ENCODE measurements at places on chromosomes 16 and 17.

DNA sequence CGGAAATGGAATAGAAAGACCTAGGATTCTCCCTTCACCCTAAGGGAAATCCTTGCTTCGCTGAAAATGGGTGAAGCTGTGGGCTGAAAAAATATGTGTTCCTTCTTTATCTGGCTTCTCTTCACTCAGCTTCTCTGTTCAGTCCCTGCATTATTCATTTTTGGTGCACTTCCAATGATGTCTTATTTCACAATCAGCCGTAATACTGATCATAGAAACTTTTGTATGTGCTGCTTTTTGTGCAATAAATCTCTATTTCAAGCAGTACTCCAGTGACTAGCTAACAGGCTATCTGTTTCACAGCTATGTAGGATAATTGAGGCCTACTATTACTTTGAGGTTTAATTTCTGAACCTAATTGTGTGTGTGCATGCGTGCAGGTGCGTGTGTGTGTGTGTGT lies 144.6 kb downstream of the FOXL1 start:
- DNase-seq, result no peak

DNA sequence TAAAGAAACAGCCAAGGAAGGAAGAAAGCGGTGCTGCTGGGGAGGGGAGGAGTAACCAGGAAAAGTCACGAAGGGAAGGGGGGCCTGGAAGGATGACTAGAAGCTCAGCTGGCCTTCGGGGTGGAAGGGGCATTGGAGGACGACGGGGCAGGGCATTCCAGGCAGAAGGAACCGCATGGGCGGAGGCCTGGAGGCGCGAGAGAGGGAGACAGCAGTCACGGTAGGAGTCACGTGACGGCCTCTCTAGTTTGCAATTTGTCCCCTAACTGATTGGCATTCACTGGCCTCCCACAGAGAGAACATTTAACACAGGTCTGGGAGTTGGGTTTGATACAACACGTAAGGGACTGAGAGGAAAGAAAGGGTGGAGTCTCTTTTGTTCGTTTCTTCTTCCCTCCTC lies 63.9 kb downstream of the RTN4RL1 start:
- DNase-seq, result no peak

DNA sequence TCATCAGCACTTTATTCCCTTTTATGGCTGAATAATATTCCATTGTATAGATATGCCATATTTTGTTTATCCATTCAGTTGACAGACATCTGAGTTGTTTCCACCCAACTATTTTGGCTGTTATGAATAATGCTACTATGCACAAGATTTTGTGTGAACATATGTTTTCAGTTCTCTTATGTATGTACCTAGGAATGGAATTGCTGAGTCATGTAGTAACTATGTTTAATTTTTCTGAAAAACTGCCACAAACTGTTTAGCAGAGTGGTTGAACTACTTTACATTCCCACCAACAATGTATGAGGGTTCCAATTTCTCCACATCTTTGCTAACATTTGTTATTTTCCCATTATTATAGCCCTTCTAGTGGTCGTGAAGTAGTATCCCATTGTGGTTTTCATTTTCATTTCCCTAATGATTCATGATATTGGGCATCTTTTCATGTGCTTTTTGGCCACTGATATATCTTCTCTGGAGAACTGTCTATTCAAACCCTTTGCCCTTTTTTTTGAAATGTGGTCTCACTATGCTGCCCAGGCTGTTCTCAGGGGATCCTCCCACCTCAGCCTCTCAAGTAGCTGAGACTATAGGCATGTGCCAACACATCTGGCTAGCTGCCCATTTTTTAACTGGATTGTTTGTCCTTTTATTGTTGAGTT lies 26.3 kb downstream of the SMURF2 start:
- DNase-seq, result no peak

DNA sequence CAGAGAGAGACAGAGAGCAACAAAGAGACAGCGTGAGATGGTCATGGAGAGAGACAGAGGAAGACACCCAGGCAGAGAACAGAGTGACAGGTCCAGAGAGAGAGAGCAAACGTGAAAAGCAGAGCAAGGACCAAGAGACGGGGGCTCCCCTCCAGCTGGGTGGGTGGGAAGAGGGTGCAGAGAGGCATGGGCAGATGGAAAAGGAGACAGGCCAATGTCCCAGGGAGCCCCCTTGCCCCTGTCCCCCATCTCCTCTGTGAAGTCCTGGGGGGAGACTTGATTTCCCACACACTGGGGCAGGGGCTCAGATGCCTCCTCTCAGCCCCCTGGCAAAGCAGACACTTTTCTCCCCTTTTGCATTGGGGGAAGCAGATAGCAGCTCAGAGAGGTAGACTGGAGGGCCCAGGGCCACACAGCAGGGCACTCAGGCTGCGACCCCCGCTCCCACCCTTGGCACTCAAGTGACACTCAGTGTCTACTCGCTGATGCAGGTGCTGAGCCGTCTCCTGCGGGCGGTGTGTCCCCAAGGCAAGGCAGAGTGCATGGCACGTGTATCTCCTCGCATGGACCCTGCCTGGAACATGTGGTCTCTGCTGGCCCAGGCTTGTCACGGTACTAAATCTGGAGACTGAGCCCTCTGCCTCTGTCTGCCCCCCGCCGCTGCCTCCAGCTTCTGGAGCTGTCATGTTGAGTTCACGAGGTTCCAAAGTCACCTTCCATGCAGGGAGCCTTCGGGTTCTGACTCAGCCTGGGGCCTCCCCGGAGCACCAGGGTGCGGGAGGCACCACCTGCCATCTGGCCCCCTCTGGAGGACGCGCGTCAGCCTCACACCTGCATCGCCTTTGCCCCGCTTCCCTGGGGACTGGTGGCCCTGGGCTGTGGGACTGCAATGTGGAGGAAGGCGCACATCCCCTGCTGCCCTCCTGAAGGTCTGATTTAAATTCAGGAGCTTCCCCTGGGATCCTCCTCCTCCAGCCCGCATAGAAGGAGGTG lies 215.9 kb upstream of the GSE1 start:
- DNase-seq, result no peak

- DNase-seq, result no peak
These were observed 6.4 kb upstream of the CCDC182 start for GRCh38 chr17:57751348-57751971.

DNA sequence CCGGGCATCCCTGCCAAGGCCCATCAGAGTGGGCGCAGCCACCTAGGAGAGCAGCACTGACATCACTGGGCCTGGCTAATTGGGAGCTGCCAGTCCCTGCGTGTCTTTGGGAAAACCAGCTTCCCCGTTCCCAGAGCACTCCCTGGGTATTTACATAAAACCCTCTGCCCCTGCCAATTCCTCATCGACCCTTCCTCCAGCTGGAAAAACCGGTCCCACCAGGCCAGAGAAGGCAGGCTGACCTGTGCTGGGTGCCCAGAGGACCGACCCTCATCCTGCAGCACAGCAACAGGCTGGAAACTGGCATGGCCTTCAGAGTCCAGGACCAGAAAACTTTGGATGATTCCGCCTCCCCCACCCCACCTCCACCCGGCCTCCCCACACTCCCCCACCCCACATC lies 8.2 kb upstream of the FOXN1 start:
- no peak for DNase-seq

GRCh38 chr17:39364236-39365025 lies 37.0 kb downstream of the FBXL20 start:
- DNase-seq, result no peak

GRCh38 chr17:41116297-41116696 lies 1.9 kb downstream of the KRTAP4-11 start:
- no peak for DNase-seq

DNA sequence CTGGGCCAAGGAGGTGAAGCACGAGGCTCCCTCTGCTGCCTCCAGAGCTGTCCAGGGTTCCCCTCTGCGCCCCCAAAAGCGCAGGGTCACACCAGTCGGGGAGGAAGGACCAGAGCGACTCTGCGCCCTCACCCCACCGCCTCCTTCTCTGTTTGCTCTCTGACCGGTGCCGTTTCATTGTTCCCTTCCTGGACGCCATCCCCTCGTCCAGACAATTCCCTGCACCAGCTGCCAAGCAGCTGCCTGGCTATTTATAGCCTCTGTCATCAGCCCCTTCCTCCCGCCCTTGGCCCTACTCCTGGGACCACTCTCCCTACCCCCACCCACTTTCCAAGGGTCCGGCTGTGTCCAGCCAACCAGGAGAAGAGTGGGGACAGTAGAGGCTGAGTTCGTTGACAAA lies 68.8 kb upstream of the CREBBP start:
- DNase-seq, result no peak

DNA sequence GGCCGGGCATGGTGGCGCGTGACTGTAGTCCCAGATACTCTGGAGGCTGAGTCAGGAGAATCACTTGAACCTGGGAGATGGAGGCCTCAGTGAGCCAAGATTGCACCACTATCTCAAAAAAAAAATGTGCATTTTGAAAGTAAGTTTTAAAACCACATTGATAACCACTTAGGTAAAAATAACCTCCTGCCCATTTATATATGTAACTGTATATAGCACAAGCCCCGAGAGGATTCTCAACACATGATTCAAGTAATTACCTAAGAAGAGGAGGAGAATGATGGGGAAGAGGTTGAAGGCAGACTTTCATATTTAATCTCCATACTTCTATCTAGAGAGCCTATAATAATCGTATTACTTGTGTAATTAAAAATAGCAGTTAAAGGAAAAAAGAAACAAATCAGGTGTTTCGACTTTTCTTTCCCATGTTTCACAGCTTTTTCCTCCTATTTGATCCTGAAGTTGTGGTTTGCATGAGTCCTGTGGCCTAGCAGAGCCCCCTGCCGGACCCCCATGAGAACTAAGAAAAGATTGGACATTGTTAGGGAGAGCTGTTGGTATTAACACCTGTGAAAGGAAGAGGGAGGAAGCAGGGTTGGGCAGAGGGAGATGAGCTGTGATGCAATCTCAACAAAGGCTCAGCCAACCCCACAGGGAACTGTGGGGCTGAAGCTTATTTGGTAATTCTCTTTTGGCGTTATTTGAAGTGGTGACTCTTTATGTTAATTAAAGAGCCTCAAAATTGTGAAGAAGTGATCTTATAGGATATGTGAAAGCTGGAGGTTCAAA lies 22.1 kb downstream of the PMFBP1 start:
- no peak for DNase-seq
